Effector memory CD8-positive, alpha-beta T cell (primary cell): ENCODE measurements at places on chromosomes 4 and X.

GRCh38 chr4:118032691-118033090 lies 1.6 kb upstream of the NDST3 start:
- DNase-seq = no peak

DNA sequence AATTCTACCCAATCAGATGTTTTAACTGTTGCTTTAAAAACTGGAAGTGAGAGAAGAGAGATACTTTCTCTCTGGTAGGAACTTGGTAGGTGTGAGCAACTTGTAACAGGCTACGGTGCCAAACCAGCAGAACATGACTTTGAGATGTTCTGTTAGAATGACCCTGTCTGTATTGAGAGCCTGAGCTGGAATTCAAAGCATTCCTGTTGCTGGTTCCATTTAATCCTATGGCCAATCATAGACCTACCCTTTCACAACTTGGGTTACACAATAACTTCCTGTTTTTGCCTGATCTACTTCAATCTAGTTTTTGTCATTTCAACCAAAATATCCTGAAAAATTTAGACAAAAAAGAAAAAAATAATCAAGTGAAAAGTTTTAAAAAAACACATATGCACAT lies 1.7 kb upstream of the PRRG1 start:
- no peak for DNase-seq

DNA sequence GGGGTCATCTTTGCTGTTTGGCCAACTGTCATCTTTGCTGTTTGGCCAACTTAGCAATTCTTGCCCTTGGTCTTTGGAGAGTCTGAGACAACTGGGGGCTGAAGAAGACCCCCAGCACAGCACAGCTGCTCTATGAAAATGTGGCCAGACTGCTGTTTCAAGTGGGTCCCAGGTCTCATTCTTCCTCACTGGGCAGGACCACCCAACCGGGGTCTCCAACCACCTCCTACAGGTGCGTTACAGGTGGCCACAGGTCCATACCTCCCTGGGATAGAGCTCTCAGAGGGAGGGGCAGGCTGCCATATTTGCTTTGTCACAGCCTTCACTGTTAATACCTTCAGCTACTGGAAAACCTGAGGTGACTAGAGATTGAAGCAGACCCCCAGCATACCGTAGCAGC lies 82.1 kb upstream of the TCEAL2 start:
- no peak for DNase-seq

GRCh38 chr4:148434075-148434773 lies 8.0 kb downstream of the NR3C2 start:
- DNase-seq = no peak

DNA sequence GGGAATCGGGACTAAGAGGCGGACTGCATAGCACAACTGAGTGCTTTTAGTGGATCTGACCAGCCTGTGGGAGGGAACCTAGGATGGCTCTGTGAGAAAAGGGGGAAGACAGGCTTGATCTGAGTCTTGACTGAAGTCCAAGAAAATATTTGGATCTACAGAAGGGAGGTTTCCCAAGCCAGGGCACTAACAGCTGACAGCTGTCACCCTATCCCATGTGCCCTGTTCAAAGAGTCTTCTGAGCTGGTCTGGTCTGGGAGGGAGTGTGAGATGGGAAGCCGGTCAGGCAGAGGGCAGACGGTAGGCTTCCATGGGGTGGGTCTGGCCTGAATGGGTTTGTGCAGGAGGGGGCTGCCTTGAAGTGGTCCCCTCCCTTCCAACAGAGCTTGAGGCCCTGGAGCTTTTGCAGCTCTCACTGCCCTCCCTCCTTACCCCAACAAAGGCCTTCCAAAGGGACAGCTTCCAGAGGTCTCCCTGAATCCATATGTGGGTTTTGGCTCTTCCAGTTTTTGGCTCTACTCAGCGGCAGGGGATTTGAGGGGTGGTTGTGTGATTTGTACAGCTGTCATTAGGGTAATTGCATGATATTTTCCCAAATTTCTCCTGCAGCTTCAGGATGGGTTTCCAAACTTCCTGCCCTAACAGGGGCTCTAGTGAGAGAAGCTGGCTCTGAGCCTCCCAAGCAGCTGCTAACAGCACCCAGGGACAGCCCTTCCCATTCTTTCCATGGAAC lies 643.7 kb downstream of the BCOR start:
- DNase-seq = no peak

GRCh38 chrX:135625995-135626394 lies 87.4 kb upstream of the CT45A1 start:
- no peak for DNase-seq

DNA sequence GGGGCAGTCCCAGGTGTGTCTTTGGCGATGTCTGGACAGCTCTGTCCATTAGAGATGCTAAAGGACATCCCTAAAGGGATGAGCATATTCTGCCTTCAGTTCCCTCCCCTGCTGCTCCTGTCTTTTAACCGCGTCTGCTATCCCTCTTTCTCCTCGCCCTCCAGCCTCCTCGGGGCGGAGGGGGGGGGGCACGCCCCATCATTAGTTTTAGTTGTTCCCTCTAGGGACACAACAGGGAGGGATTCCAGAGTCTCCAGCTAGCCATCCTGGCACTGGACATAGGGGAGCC lies 1.1 kb downstream of the MSL3 start:
- DNase-seq = no peak

DNA sequence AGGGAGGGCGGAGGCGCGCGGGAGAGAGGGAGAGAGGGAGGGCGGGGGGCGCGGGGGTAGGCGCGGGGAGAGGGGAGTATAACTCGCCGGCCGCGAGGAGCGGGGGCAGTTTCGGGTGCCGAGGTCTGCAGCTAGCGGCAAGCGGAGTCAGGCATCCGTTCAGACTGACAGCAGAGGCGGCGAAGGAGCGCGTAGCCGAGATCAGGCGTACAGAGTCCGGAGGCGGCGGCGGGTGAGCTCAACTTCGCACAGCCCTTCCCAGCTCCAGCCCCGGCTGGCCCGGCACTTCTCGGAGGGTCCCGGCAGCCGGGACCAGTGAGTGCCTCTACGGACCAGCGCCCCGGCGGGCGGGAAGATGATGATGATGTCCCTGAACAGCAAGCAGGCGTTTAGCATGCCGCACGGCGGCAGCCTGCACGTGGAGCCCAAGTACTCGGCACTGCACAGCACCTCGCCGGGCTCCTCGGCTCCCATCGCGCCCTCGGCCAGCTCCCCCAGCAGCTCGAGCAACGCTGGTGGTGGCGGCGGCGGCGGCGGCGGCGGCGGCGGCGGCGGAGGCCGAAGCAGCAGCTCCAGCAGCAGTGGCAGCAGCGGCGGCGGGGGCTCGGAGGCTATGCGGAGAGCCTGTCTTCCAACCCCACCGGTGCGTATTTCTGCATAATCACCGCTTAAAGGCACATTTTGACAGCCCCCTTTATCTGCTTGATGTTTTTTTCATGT lies at the start of gene POU4F2:
TSS of gene POU4F2 (plus strand) at position 108 of the 720 bp plus-strand sequence. CDS start at position 356, 248 bp downstream.
- DNase-seq = no peak

DNA sequence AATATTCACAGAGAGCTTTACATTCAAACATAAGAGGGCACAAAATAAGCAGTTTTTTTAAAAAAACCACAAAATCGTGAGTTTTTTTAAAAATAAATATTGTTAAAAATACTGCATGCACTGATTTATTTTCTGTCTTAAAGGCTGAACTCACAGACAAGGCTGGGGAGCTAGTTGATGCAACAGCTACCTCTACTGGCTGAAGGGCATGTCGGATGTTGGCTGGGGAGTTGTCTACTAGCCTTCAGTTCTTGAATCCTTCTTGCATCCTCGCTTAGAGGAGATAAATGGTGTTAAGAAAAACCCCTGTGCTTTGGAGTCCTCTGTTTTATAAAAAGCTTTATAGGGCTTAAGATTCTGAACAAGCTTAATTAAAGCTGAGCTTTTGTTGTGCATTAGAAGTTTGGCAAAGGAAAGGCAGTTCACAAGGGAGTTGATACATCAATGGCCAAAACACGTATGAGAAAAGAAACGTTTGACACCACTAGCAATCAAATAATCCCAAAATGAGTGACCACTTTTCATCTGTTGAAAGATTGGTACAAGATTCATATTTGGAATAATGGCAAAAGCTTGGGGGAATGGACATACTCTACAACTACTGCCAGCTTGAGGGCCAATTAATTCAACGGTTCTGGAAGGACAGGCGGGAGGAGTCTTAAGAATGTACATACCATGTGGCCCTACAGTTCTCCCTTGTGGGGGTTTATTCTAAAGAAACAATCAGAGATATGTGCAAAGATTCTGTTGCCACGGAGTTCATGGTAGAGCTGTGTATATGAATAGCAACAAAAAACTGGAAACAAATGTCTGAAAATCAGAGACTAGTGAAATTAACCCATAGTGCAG lies 94.7 kb downstream of the SEL1L3 start:
- DNase-seq = peak; percentile 2

DNA sequence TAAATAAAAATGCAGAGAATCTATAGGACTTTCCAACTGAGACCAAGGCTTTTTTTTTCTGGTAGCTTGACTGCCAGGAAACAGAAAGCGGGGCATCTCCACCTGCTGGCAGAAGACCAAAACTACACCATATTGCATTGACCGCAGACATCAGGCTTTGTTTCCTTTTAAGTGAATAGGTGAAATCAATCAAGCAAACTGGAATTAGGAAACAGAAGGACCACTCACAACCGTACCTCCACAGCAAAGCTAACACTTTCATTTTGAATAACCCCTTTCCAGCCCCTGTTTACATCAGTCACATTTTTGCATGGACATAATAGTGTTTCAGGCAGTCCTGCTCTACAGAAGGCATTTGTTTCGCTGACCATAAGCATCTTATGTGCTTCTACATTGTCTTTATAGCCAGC lies 218.2 kb downstream of the IDS start:
- DNase-seq = peak; percentile 2

DNA sequence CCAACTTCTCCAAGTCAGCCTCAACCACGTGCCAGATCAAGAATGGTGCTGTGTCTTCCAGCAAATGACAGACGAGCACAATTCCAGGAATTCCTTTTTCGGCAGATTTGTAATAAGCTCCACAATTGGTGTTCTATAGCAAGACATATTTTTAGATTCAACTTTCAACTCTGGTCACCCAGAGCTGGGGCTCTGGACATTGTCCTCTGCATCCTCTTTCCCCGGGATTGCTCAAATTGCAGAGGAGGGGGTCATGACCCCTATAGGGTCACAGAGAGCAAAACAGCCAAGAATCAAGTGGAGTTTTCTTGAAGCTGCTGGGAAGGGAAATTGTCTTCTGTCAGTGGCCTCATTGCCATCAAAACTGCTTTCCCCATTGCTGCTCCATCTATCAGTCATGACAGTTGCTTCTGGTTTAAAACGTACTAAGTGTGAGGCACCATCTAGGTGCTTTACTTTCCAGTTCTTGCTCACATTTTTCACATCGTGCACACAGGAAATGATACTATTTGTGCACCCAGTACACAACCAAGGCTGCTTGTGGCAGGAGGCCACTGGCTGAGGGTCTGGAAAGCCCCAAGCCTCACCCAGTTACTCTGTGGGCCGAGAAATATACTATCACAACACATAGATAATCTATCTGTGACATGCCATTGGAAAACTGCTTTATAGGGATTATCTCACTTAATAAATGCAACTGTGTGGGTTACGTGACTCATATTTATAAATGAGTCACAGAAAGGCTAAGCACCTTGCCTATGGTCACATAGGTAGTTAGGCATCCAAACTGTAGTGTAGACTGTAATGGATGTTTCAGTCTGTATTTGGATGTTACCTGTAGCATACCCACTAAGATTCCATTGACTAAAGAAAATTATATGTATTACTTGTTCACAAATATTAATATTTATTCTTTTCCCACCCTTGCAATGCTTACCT lies 91.7 kb upstream of the PHOX2B start:
- no peak for DNase-seq

DNA sequence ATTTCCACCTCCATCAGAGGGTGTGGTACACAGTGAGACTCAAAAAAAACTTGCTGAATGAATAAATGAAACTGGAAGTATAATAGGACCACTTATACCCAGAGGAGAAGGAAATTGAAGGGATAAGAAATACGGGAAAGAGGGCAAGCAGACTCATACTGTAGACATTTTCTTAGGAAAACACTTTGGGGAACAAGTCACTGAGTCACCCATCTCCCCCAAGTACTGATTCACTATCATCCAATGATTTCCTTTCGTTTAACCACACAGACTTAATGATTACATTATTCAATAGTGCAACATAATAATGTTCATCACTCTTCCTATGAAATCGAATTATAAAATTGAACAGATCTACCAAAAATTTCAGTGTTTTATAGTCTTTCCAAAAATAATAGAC lies 97.1 kb downstream of the LDB2 start:
- DNase-seq = no peak

DNA sequence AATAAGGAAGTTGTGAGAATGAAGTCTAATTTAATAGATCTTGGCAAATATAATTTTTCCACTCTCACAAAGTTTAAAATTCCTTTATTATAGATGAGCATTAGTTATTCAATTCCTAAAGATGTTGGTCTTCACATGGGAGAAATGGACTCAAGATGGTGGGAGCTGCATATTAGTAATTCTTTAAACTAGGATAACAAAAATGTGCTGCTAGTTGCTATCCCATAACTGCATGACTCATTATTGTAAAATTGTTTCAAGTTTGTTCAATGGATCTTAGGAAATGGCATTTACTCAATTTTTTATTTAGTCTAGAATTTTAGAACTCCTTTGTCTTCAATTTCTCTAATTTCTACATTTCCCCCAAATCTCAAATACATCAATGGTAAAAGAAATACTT lies 155.8 kb downstream of the ATP10D start:
- no peak for DNase-seq

- no peak for DNase-seq
Observed at GRCh38 chr4:127604949-127605709, 27.6 kb upstream of the INTU start.

DNA sequence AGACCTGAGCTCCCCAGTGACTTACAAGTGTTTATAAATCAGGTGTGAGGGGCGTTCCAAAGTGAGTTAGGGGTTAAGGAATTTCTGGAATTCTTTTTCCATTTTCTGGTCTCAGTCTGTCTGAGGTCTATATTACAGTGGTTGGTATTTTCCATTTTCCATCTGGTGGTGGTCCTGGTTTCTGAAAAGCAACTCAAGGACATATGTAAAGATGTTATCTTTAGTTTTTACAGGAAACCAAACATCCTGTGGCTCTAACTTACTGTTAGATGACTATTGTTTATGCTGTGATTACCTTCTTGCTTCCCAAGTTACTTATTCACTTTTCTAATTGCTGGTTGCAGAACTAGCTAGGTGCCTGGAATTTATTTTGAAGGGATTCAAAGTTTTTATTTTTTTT lies 53.5 kb upstream of the IL21 start:
- DNase-seq = no peak

GRCh38 chrX:11407331-11408108 lies 114.3 kb downstream of the AMELX start:
- no peak for DNase-seq

- no peak for DNase-seq
Observed at GRCh38 chr4:38979511-38980230, 52.5 kb downstream of the TMEM156 start.
